ENCODE measurements at places on chromosomes 12 and 14. TPM values are rescaled to one million over a fixed set of nuclear protein-coding genes. Genes with fewer than 3 reads are reported as not detected.

DNA sequence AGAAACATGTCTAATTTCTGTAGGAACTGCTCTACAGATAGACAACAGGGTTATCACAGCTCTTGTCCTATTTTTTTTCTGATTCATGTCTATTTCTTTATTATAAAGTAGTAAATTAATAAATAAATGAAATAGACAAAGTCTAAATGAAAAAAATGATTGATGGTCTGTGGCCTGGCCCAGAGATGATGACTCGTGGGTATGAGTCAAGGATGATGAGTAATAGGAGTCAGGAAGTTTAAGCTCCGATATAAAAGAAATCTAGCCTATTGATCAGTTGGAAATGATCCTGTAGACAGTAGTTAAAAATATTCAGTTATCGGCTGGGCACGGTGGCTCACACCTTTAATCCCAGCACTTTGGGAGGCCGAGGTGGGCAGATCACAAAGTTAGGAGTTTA is 90.6 kb upstream of the RTL1 start:
- no peaks in the 10 kb centered on the region for H3K36me3 ChIP-seq
- H3K4me1 ChIP-seq = no peaks in the 10 kb centered on the region
- no peak overlapping the region for H3K27ac ChIP-seq
- no peak for DNase-seq
- no peak overlapping the region for H3K4me3 ChIP-seq

DNA sequence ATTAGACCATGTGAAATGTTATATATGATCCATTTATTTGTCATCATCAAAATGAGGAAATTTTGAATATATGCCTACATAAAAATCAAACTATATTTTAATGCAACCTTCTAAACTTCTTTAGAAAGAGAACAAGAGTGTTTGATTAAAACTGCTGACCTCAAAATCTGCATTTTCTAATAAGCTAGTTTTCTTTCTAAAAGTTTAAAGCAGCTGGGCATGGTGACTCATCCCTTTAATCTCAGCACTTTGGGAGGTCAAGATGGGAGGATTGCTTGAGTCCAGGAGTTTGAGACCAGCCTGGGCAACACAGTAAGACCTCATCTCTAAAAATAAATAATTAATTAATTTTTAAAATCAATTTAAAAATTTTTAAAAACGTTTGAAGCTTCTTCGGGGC is 36.2 kb downstream of the GNPTAB start:
- no peak overlapping the region for H3K4me3 ChIP-seq
- no peaks in the 10 kb centered on the region for H3K36me3 ChIP-seq
- no peaks in the 10 kb centered on the region for H3K4me1 ChIP-seq
- H3K27ac ChIP-seq = no peak overlapping the region
- DNase-seq = no peak
- no peaks in the 10 kb centered on the region for H3K27me3 ChIP-seq

DNA sequence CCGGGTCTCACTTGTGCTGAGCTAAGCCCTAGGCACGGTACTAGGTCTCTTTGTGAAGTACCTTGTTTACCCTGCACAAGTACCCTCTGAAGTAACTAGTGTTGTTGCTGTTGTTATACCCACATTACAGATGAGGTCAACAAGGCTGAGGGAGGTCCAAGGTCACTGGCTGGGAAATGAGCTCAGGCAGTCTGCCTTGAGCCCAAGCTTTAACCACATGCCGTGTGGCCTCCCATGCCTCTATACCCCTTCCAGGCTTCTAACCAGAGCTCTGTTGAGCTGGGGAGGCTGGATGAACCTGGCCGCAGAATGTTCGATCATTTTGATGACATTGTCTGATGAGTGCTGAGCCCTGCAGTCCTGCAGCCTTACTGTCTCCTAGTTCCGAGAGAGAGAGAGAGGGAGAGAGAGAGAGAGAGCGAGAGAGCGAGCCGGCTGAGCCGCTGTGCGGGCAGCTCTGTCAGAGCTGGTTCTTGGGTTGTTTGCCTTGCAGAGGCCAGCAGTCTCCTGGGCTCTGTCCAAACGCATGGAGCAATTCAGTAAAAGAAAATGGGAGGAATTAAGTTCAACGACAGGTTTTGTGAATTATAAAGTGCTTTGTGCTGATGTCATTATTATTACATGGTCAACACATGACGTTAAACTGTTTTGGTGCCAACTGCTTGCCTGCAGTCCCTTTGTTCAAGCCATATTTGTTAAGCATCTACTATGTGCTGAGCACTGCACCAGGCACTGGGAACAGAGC is 13.1 kb downstream of the JDP2 start:
- peak; percentile 64 for DNase-seq
- H3K27ac ChIP-seq = peak overlapping the region; percentile 37
- H3K36me3 ChIP-seq = no peaks in the 10 kb centered on the region
- H3K4me3 ChIP-seq = no peak overlapping the region
- H3K4me1 ChIP-seq = no peaks in the 10 kb centered on the region

- no peak overlapping the region for H3K27ac ChIP-seq
- H3K27me3 ChIP-seq = no peaks in the 10 kb centered on the region
- H3K36me3 ChIP-seq = no peaks in the 10 kb centered on the region
- H3K4me3 ChIP-seq = no peak overlapping the region
- H3K4me1 ChIP-seq = no peaks in the 10 kb centered on the region
Measured at GRCh38 chr12:21451529-21451928, 14.1 kb downstream of the PYROXD1 start.

- no peaks in the 10 kb centered on the region for H3K36me3 ChIP-seq
- no peaks in the 10 kb centered on the region for H3K27me3 ChIP-seq
- no peak overlapping the region for H3K4me3 ChIP-seq
- no peak for DNase-seq
Measured at GRCh38 chr12:26369588-26369987, 174.2 kb downstream of the SSPN start.

- H3K27ac ChIP-seq = no peak overlapping the region
- no peaks in the 10 kb centered on the region for H3K27me3 ChIP-seq
- peak; percentile 58 for DNase-seq
- no peaks in the 10 kb centered on the region for H3K36me3 ChIP-seq
- H3K4me3 ChIP-seq = no peak overlapping the region
Measured at GRCh38 chr14:102323102-102323501, 3.6 kb downstream of the ZNF839 start.

GRCh38 chr14:31194095-31194494 is 13.5 kb downstream of the HECTD1 start:
- H3K27me3 ChIP-seq = no peaks in the 10 kb centered on the region
- H3K27ac ChIP-seq = no peak overlapping the region
- no peaks in the 10 kb centered on the region for H3K4me1 ChIP-seq
- DNase-seq = no peak

GRCh38 chr14:24818058-24818822 is 184.2 kb upstream of the GZMB start:
- H3K27me3 ChIP-seq = no peaks in the 10 kb centered on the region
- DNase-seq = no peak
- peak overlapping the region; percentile 58 for H3K27ac ChIP-seq
- H3K4me1 ChIP-seq = no peaks in the 10 kb centered on the region
- no peaks in the 10 kb centered on the region for H3K36me3 ChIP-seq

GRCh38 chr12:123055281-123055766 is 74.8 kb downstream of the ARL6IP4 start:
- DNase-seq = no peak
- no peak overlapping the region for H3K4me3 ChIP-seq
- no peaks in the 10 kb centered on the region for H3K36me3 ChIP-seq
- no peaks in the 10 kb centered on the region for H3K4me1 ChIP-seq
- no peaks in the 10 kb centered on the region for H3K27me3 ChIP-seq
- H3K27ac ChIP-seq = peak overlapping the region; percentile 25

GRCh38 chr12:59111851-59112250 is 191.5 kb upstream of the LRIG3 start:
- no peaks in the 10 kb centered on the region for H3K4me1 ChIP-seq
- no peaks in the 10 kb centered on the region for H3K27me3 ChIP-seq
- H3K4me3 ChIP-seq = no peak overlapping the region
- H3K36me3 ChIP-seq = no peaks in the 10 kb centered on the region
- H3K27ac ChIP-seq = no peak overlapping the region

DNA sequence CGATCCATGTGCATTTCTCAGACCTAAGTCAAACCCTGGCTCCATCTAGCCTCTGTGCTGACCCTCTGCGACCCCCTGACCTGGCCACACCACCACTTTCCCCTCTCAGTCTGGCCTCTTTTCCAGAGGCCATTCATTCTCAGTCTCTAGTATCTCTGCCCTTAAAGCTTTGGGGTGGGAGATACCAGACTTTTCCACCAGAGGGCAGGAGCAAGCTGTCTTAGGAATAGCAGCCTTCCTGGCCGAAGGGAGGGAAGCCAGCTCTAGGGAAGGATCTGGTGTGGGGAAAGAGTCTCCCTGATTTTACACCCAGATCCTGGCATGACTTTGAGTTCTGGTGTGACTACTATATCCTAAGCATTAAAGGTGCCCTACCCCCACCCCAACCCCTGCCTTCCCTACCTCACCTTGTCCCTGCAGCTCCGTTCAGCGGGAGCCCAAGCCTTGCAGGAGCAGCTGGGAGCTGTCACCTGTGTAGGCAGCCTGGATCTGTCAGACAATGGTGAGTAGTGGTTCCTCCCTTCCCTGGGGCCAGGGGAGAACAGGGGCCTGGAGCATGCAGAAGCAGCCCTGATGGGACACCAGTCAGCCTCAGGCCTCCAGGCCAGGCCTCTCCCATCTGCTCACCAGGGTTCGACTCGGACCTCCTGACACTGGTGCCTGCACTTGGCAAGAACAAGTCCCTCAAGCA is 6.6 kb downstream of the CARMIL3 start:
- H3K27me3 ChIP-seq = no peaks in the 10 kb centered on the region
- H3K36me3 ChIP-seq = no peaks in the 10 kb centered on the region
- no peaks in the 10 kb centered on the region for H3K4me1 ChIP-seq

- no peak for DNase-seq
- no peak overlapping the region for H3K27ac ChIP-seq
- H3K27me3 ChIP-seq = no peaks in the 10 kb centered on the region
- no peaks in the 10 kb centered on the region for H3K36me3 ChIP-seq
Measured at GRCh38 chr12:76226397-76226796, 121.8 kb downstream of the BBS10 start.

GRCh38 chr12:9940375-9940774 is 8.2 kb upstream of the CLEC2A start:
- H3K27ac ChIP-seq = no peak overlapping the region
- H3K4me1 ChIP-seq = no peaks in the 10 kb centered on the region
- no peak overlapping the region for H3K4me3 ChIP-seq
- H3K27me3 ChIP-seq = no peaks in the 10 kb centered on the region

DNA sequence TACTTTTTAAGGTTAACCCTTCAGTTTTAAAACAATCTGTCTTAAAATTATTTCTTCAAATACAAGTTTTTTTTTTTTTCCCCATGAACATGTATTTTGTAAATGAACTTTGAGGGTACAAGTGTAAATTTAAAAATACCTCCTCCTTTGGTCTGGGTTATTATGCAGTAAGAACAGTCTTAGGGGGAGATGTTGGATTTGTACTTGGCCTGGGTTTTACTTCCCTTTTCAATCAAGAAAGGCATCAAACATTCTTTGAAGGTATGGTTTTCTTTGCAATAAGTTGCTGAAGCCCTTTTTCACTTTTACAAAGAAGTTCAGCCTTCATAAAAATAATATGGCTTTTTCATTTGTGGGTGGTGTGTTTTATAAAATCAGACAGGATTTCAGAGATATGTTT is 20.5 kb downstream of the WBP11 start:
- H3K4me1 ChIP-seq = no peaks in the 10 kb centered on the region
- no peaks in the 10 kb centered on the region for H3K27me3 ChIP-seq
- no peak for DNase-seq
- no peak overlapping the region for H3K27ac ChIP-seq

DNA sequence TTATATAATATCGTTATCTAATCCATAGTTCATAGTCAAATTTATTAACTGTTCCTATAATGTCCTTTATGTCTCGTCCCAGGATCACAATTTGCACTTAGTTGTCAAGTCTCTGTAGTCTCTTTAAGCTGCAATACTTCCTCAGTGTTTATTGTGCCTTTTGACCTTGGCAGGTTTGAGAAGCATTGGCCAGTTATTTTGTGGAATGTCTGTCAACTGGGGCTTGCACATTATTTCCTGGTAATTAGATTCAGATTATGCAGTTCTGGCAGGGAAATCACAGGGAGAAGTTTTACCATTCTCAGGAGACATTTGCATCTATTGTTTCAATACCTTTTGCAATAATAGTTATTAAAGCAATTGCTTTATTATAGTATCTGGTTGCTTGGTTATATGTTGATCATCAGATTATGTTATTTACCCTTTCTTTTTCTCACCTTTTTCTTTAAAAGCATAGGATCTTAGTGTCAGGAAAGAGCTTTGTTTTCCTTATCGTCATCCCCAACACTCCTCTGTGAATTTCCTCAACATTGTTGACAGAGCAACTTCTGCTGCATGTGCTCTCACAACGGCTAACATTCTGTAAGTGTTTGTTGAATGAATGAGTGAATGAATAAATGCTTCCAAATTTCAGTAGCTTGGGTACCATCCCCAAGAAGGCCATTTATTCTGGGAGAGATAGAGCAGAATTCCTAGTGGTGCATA is 3.7 kb upstream of the ART4 start:
- H3K4me3 ChIP-seq = no peak overlapping the region
- H3K27ac ChIP-seq = peak overlapping the region; percentile 53
- no peaks in the 10 kb centered on the region for H3K27me3 ChIP-seq
- no peaks in the 10 kb centered on the region for H3K36me3 ChIP-seq

GRCh38 chr14:57479197-57479596 is 14.5 kb downstream of the CCDC198 start:
- no peaks in the 10 kb centered on the region for H3K36me3 ChIP-seq
- H3K4me3 ChIP-seq = no peak overlapping the region
- no peak for DNase-seq
- H3K4me1 ChIP-seq = no peaks in the 10 kb centered on the region
- no peak overlapping the region for H3K27ac ChIP-seq

GRCh38 chr14:73751157-73751691 is 37.0 kb upstream of the PNMA1 start:
- peak overlapping the region; percentile 97 for H3K27ac ChIP-seq
- no peaks in the 10 kb centered on the region for H3K27me3 ChIP-seq

GRCh38 chr12:116454950-116455447 is 104.2 kb upstream of the MAP1LC3B2 start:
- peak overlapping the region; percentile 94 for H3K27ac ChIP-seq
- no peak overlapping the region for H3K4me3 ChIP-seq
- DNase-seq = no peak

DNA sequence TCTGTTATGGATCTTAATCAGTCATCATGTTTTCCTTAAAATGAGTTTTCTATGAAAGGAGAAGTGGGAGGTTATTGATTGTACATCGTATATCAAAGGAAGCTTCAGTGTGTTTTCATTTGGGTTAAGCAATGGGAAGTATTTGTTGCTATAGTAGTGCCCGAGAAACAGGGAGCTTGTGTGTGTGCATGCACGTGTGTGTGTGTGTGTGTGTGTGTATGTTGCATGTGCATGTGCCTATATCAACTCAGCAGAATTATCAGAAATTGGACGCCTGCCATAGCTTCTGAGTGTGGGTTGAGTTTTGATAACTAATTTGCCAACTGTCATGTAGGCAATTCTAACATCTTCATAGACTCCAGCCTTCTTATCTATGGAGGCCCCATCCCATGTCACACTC is 246.1 kb upstream of the CRY1 start:
- H3K36me3 ChIP-seq = no peaks in the 10 kb centered on the region
- no peaks in the 10 kb centered on the region for H3K27me3 ChIP-seq
- DNase-seq = no peak
- H3K27ac ChIP-seq = no peak overlapping the region
- H3K4me1 ChIP-seq = no peaks in the 10 kb centered on the region

- no peaks in the 10 kb centered on the region for H3K4me1 ChIP-seq
- no peak overlapping the region for H3K27ac ChIP-seq
- H3K36me3 ChIP-seq = no peaks in the 10 kb centered on the region
- DNase-seq = no peak
- no peak overlapping the region for H3K4me3 ChIP-seq
- H3K27me3 ChIP-seq = no peaks in the 10 kb centered on the region
Measured at GRCh38 chr12:15584366-15585041, 204.7 kb downstream of the EPS8 start.

FOXN4 gene
- total RNA-seq = not detected

HOXC9 gene
- 7.8 TPM for total RNA-seq

VRTN gene
- not detected for total RNA-seq

RNF212B gene
- total RNA-seq = not detected

KRT72 gene
- total RNA-seq = not detected

RNASE11 gene
- not detected for total RNA-seq

KRT73 gene
- not detected for total RNA-seq

BDKRB1 gene
- not detected for total RNA-seq

Data from uterus (tissue), 4 donors.